Cerebellar nuclear complex (tissue), 1 donor: ENCODE measurements at places on chromosomes 1 and 21.

GRCh38 chr1:6762060-6762459 is 23.2 kb upstream of the CAMTA1 start:
- no peak for DNase-seq

DNA sequence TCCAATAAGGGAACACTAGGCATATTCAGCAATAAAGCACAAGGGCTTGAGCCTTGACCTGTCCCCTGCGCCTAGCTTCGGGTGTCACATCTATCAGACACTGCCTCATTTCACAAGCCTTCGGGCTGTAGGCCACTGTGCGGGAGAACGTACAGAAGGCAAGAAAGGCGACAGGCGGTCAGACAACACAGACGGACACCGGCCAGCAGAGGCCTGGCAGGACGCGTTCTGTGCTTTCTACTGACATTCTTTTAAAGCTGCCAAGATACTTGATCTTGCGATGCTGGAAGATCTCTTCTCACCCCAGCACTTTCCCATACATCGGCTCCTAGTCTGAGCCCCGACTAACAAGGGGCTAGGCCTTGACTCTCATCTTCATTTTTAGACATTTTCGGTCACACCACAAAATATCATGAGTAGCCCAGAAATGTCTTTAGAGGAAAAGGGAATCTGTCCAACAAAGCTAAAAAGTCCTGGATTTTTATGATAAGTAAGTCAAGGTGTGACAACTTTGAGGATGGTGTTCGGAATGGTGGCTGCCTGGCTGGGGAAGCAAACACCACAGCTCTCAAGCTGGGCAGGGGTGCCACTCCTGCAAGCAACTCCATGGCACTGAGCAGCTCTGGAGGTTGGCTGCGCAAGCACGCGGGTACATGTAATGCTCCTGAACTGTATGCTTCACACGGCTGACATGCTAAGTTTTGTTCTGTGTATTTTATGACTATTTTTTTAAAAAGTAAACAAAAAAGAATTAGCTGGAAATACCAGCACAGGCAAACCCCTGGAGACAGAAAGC is 18.7 kb downstream of the RIPK4 start:
- DNase-seq = no peak

DNA sequence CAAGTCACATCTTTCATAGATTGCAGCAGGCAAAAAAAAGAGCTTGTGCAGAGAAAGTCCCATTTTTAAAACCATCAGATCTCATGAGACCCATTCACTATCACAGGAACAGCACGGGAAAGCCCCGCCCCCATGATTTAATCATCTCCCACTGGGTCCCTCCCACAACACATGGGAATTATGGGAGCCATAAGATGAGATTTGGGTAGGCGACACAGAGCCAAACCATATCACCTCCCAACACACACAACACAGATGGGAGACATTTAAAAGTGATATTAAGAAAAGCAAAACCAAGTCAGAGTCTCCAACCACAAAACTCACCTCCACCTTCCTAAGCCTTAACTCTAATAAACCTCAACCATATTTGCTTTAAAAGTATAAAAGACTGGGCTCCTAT is 61.5 kb upstream of the TIAM1 start:
- DNase-seq = no peak

DNA sequence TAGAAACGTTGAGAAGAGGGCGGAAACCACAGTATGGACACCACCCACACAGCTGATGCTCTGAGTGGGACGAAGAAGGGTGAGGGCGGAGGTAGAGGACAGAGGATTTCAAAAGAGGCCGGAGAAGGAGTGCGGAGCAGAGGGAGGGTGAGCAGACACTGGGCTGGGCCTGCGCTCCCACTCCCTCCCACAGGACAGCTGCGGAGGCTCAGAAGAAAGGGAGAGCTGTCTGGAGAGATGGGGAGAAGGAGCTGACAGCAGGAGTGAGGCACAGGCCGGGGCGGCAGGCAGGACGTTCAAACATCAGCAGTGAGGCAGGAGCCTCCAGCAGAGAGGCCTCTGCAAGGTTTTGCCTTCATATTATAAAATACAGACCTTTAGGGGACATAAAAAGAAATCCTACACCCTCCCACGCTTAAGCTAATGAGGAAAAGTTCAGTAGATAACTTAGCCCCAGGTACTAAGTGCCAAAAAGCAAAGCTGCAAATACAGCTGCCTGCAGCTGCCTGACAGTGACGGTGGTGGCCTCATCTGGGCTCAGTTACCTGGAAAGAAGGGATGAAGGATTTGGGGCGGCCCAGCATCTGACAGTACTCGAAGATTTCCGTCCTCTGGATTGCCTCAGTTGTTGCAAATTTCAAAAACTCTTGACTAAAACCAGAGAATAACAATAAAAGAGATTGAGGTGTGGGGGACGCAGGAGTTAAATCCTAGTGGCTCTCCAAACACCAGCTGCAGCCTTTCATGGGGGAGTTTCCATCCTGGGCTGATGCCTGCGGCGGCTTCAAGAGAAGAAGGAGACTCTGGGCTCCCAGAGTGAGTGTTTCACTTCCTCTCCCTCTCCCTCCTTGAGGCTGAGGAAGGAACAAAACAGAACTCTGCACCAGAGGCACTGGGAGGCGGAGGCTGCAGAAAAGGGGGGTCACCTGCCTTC is 25.6 kb downstream of the SEC16B start:
- DNase-seq = no peak

GRCh38 chr1:213968146-213968825 is 19.5 kb upstream of the PROX1 start:
- no peak for DNase-seq

GRCh38 chr1:157574836-157575235 is 22.5 kb upstream of the FCRL5 start:
- no peak for DNase-seq

- no peak for DNase-seq
Measured at GRCh38 chr1:222210776-222211175, 337.1 kb downstream of the HHIPL2 start.

DNA sequence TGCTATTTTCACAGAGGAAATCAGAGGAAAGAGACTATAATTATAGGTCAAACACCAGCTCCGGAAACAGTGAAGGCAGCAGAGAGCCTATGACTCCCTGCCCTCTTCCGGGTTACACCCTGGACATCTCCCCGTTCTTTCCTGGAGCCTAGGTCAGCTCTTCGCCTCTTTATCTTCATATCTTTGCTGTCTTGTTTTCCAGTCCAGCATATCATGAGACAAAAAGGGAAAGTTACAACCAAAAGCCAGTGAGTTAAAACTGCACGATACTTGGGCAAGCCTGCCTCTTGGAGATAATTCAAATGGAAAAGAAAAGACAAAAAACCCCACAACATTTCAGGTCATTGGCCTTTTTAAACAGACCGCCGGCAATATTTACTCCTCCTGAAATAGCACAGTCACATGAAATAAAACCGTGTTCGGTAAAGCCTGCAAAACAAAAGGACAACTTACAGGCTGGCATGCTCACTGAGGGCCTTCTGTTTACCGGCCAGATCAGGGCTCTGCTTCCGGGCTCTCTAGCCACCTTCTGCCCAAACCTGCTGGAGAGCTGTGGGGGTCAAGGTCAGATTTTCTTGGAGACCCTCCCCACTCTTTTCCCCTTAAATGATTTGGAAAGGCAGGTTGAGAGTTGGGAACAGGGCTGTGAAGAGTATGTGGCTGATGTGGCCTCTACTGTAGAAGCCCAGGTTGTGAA is 42.8 kb upstream of the PPP2R5A start:
- DNase-seq = no peak
